ENCODE measurements at places on chromosomes 2 and 18.
A peak's percentile ranks its signal among the peaks of the same experiment; 100 is the strongest.

- DNase-seq: no peak
These were observed 45.6 kb downstream of the REV1 start for GRCh38 chr2:99444222-99444621.

DNA sequence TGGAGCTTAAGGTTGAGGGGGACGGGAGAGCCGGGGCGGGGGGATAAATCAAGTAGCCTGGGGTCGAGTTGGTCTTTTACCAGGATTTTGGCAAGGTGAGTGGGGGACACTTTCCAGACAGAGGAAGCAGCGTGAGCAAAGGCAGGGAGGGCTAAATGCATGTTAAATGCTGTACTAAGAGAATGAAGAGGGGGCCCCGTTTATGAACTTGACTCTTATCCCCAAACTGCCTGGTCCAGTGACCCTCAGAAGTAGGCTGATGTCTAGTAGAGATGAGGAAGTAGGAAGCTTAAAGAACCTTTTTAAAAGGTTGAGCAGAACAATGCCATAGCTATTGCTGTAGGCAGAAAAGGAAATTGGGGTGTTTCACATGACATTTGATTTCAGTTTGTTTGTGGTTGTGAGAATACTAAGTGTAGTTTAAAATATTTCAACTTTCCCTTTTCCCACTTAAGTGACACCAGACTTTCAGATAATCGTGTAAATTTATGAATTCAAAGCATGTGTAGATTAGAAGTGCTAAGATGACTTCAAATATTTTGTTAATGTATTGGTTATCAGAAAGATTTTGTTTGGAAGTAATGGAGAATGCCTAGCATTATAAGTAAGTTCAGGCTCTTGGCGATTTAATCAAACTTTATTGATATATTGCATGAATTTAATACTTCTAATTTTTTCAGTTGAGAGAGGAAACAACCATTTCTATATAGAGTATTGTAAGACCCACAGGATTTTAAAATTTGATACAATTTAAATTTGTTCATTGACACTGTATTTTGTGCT lies 1.8 kb downstream of the REL start:
- DNase-seq: peak; percentile 32

DNA sequence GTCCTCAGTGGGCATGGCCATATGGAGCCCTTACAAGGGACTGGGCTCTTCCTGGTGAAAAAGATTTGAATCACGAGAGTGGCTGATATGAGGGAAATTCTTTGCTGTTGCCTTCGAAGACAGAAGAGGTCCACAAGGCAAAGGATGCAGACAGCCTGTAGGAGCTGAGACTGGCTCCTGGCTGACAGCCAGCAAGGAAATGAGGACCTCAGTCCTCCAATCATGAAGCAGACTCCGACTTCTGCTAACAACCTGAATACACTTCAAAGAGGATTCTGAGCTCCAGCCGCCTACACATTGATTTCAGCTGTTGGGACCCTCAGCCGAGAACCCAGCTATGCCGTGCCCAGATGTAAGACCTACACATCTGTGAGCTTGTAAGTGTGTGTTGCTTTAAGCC lies 3.0 kb upstream of the ST8SIA5 start:
- no peak for DNase-seq

- peak; percentile 31 for DNase-seq
These were observed 47.6 kb upstream of the GPC1 start for GRCh38 chr2:240387669-240388358.

- DNase-seq: no peak
These were observed 213.0 kb upstream of the HAAO start for GRCh38 chr2:43005245-43005974.

DNA sequence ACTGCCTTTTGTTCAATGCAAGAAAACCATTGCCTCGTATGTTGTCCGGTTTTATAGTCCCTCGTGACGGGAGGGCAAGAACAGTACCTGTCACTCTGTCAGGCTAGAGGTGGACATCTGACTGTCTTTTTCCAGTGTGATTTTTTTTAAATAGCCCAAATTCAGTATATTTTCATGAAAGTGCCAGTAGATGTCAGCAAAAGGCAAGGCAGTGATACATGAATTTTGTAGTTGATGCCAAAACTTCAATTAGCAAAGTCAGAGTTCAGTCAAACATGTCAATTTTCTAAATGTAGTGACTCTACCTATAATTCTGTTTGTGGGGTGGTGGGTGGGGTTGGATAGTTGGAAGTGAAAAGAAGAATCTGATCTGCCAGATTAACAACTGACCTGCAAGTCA lies 296.0 kb upstream of the MC4R start:
- no peak for DNase-seq

DNA sequence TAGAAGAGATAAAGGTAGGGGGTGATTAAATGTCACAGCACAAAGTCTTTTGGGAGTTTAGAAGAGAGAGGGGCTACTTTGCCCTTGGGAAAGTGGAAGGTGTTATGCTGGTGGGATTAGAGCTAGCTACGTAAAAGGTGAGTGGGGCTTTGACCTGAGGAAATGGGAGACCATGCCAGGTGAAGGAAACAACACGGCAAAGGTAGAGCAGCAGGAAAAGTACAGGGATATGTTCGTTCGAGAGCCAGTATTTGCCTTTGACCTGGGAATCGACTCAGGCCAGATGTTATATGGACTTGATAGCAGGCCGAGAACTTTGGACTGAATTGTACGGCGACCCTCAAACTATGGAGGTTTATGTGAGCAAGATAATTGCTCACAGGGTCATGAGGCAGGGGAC lies 55.7 kb upstream of the ACKR3 start:
- DNase-seq: no peak

DNA sequence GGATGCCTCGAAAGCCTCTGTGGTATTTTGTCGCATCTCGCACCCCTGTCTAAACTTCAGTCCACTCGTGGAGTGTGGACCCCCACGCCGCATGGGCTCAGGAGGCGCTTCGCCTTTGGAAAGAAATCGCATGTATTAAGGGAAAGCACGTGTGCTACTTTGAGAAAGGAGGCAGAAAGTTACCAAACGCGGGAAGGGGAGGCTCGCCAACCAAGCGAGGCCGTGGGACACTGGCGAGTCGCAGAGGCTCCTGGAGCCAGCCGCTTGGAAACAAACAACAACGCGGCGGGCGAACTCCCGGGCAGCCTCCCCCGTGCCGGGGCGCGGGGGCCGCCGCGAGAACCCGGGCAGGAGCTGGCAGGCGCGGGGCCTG lies 455 bp upstream of the AGAP1 start:
- no peak for DNase-seq

DNA sequence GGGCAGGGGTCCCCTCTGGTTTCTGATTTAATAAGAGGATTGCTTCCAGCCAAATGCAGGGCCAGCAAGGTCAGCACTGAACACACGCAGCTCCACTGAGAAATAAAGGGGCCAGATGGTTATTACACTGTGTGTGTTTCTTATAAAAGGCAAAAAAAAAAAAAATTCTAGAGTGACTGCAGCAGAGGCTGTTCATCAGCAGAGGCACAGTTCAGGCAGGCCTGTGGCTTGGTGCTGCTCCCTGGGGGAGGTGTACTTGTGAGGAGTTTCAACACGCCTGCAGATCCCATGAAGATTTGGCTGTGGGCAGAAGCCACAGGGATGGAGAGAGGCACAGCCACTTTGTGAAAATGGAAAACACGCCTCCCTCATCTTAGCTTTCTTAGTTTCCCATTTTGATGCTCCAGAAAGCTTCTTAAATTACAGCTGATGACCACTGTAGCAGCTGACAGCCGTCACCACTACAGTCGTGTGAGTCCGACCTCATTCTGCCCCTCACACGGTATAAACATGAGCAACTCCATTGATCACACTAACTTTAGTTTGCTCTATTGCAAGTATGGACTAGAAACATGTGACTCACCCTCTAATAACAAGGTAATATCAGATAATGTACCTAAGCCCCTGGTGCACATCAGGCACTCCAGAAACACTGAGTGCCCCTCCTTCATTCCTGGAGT lies 726.5 kb upstream of the RAB6C start:
- no peak for DNase-seq

- no peak for DNase-seq
These were observed 588 bp downstream of the CHAC2 start for GRCh38 chr2:53768242-53768542.

DNA sequence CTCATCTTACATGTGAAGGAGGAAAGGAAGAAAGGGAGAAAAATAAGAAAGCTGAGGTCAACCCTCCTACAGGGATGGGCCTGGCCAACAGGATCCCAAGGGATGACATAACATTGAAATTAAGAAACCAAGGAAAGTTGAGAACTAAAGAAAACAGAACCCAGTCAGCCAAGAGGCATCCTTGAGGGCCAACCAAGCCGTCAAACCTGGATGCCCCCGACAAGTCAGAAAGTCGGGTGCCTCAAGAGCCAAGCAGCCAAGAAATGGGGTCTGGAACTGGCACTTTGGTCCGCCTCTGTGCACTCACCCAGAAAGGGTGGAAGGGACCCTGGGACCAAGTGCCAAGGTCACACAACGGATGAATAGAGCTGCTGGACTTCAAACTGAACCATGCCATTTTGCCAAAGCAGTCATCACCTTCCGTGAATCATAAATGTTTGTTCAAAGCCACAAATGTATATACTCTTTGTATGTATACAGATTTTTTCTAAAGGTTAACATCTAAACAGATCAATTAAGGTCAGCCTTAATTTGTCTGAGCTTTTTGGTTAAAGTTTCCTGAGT lies 27.0 kb upstream of the PTPN4 start:
- DNase-seq: no peak

DNA sequence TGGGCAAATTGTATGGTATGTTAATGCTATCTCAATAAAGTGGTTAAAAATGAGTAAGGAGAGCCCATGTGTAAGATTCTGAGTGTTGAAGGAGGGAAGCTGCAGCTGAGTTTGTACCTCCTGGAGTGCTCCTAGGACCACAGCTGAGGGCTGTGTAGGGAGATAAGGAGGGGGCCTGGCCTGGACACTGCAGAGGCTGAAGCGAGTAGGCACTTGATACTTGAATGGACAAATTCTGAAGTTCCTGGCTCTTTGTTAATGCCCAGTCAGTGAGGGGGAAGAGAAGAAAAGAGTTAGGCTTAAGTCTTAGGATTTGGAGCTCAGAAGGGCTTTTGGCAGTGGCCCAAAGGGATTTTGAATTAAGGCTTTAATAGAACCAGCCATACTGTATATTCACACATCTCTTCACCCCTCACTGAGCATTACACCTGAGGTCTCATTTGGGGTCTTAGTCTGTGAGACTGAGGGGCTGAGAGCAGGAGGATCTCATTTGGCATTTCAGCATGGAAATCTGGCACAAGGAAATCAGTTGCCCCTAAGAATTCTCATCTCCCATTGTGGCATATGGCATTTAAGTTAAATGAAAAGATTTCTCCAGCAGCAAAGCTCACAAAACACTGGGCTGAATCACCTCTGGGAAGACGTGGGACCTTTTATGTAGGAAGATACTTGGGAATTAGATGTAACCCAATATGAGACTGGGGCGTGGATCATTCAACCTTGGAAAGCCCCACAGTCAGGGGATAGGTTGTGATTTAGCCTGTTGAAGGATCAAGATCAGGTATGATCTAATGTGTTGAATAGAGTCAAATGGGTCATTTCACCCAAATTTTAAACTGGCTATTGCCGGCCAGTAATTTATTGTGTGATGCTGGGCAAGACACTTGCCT lies 46.8 kb downstream of the LIPG start:
- DNase-seq: no peak

DNA sequence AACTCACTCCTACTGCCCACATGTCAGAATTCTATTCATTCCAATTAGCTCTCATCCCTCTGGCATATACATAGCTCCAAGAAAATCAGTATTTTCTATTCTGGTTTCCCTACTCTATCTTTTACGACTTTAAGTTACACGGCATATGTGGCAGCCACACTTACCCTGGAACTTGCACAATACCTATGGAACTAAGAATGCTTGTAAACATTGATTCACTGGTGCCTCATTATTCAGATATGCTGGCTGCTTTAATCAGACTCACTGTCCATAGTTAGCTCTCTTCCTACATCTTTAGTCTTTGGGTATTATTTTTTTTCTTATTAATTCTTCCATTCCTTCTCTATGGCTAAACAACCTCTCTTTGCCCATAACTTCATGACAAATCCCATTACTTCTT lies 1519.9 kb upstream of the ACVR2A start:
- DNase-seq: no peak

Data from SHP77 treated with DMSO at 0.1 percent for 48 hours (cell line).